ENCODE measurements at places on chromosomes 12 and 14.

DNA sequence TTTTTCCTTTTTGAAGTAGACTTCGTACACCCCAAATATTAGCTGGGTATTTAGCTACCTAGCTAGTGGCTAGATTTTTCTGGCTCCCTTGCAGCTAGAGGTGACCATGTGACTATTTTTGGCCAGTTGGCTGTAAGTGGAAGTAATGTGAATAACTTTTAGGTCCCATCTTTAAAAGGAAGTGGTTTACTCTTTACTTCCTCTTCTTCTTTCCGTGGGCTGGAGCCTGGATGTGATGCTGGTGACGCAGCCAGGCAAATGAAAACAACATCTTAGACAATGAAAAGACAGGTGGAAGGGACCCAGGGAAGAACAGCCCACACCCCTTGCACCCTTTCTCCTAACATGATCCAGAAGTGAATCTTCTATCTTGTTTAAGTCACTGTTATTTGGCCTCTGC lies 245.5 kb downstream of the ATP23 start:
- no peak for DNase-seq

GRCh38 chr12:56768424-56768823 lies 5.3 kb downstream of the HSD17B6 start:
- DNase-seq = no peak

GRCh38 chr14:28831126-28831525 lies 64.5 kb downstream of the FOXG1 start:
- DNase-seq = no peak

- no peak for DNase-seq
Measured at GRCh38 chr14:74575936-74576335, 36.1 kb downstream of the LTBP2 start.
